Peyer's patch (tissue), 4 donors: ENCODE measurements at places on chromosomes 2 and 18. TPM values are rescaled to one million over a fixed set of nuclear protein-coding genes. Genes with fewer than 3 reads are reported as not detected.

GRCh38 chr18:59547581-59548182 is 149.5 kb downstream of the CCBE1 start:
- no peak for DNase-seq

GRCh38 chr2:148720501-148721001 is 76.0 kb downstream of the EPC2 start:
- DNase-seq: no peak

- DNase-seq: no peak
Measured at GRCh38 chr2:128911276-128911675, 592.6 kb upstream of the HS6ST1 start.

DNA sequence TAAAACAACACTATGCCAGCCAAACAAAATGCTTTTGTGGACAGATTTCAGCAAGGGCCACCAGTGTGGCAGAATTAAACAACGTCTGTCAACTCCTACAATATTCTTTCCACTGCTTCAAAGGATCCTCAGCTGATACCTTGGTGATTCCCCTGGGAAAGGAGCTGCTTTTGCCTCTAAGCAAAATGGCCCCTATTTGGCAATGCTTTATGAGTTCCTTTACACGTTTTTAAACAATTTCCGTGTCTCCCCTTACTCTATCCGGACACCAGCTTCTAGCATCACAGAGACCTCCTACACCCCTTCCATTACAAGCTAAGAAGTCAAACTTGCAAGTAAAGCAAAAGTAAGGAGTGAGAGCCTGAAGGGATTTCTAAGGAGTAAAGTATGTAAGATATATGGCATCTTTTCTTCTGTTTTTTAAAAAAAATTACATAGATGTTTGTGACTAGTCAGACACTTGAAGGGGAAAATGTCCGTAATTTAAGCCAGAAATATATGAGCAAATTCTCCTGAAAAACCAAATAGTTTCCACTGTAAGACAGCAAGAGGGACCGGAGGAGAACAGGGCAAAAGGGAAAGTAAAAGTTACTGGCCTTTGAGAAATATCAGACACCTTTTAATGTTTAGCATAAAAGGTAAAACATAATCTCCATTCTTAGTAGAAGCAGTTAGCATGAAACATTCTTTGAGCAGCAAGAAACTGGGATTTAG is 1.9 kb downstream of the SOS1 start:
- no peak for DNase-seq

GRCh38 chr2:125296742-125297141 is 1271.7 kb downstream of the CNTNAP5 start:
- DNase-seq: no peak

GRCh38 chr2:3644246-3644525 is 13.8 kb upstream of the ALLC start:
- DNase-seq: no peak

DNA sequence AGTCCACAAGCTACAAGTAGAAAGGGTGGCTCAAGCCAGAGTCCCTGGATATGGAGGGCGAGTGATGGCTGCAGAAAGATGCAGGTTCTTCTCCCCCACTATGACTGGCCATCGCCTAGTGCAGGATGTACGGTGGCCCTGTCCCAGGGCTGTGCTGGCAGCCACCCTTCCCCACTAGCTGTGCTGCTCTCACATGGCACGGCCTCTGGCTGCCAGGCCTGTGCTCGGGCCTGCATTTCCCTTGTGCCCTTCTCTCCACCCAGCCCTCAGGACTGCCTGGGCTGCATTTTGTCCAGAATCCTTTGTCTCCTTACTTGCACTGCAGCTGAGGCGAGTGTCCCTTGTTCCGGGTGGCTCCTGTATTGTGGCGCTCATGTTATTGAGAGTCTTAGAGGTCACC is 1.6 kb upstream of the RAMP1 start:
- DNase-seq: no peak

- no peak for DNase-seq
Measured at GRCh38 chr2:162106146-162106551, 32.1 kb upstream of the DPP4 start.

GRCh38 chr2:218022131-218022850 is 19.5 kb upstream of the TNS1 start:
- peak; percentile 18 for DNase-seq

DNA sequence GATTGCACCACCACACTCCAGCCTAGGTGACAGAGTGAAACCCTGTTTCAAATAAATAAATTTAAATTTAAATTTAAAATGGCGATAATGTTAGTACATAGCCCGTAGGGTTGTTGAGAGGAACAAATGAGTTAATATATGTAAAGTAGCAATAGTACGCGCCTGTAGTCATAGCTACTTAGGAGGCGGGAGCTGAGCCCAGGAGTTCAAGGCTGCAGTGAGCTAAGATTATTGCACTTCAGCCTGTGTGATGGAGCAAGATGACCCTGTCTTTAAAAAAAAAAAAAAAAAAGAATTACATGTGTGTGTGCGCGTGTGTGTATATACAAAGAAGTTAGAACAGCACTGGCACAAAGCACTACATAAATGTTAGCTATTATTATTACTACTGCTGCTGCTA is 117.4 kb upstream of the ARL5A start:
- no peak for DNase-seq

- DNase-seq: no peak
Measured at GRCh38 chr18:76258209-76258608, 236.8 kb downstream of the ZNF516 start.

- no peak for DNase-seq
Measured at GRCh38 chr18:36522509-36522908, 225.0 kb downstream of the FHOD3 start.

DNA sequence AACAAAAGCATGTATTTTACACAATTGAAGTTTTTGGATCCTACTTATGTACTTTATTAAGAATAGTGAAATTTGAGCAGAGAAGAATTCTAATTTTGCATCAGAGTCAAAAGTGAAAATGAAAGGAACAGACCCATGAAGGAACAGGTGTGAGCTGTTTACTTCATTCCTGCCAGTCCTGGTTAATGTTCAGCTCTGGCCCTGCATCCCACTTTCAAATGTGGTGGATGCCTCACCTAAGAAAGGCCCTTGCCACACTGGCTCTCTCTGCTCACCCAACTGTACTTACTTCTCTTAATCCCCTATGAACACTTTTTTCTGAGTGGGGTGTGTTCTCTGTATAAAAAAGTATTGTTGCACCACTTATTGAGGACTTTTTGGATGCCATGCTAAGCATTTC is 22.2 kb downstream of the FAM110C start:
- no peak for DNase-seq

DNA sequence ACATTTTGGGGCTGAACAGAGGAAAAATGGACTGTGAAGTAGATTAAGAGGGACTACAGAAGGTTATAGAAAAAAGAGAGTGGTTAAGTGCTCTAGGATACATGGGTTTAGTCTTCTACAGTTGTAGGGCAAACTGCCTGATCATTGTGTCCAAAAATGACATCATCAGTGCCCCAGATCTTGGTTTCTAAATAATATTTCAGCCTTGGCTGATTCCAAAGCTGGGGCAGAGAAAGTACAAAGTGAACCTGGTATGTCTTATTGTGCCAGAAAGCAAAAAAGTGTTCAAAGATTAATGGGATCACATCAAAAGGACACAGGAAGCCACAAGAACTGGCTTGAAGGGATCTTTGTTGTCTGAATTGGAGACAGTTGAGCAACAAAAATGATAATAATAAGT is 97.1 kb upstream of the ZNF521 start:
- no peak for DNase-seq

DNA sequence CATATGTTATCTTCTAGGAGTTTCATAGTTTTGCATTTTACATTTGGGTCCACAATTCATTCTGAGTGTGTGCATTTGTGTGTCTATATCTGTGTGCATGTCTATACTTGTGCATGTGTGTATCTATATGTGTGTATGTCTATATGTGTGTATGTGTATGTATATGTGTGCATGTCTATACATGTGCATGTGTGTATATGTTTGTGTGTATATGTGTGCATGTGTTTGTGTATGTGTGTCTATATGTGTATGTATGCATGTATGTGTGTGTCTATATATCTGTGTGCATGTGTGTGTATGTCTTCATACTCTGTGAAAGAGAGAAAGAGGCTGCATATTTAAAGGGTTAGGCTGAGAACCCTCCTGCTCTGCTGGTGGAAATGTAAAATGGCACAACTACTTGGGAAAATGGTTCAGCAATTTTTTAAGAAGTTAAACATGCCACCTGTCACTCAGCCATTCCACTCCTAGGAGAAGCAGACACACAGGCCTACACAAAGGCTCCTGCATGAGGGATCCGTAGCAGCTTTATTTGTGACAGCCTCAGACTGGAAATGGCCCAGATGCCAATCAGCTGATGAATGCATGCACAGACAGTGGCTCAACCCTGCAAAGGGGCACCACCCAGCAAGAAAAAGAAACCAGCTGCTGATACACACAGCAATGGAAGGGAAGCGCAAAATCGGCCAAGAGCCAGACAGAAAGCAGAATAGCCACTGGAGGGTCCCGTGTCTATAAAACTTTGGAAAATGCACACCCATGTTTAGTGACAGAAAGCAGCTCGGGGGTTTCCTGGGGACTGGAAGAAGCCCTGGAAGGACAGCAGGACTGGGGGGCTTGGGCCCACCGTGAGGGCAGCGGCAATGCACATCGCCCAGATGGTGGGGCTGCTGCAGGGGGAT is 146.8 kb downstream of the SEPTIN10 start:
- DNase-seq: no peak

DNA sequence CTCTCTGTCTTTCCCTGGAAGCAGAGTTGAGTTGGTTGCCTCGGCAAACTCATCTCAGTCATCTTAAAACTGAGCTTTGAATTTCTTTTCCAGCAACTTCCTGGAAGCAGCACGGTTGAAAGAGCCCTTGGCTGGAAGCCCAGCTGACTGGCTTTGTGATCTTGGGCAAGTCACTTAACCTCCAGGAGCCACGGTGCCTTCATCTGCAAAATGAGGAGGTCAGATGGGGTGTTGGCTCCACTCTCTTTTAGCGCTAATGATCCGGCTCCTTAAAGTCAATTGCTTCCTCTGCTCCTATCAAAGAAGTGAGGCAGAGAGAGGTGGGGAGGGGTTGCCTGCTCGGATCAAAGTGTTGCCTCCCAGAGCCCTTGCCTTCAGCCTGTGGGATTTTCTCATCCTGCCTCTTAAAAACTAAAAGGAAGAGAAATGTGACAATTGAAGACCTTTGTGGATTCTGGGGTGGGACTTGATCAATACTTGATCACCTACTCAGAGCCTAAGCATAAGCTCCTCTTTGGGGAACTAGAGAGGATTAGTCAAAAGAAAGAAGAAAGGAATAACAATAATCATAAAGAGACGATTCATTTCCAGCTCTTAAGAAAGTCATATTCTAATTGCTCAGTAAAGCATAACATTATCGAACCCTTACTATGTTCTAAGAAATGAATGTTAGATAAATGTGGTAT is 86.6 kb downstream of the MYCN start:
- no peak for DNase-seq

GRCh38 chr2:71783215-71783614 is 329.9 kb downstream of the DYSF start:
- no peak for DNase-seq

DNA sequence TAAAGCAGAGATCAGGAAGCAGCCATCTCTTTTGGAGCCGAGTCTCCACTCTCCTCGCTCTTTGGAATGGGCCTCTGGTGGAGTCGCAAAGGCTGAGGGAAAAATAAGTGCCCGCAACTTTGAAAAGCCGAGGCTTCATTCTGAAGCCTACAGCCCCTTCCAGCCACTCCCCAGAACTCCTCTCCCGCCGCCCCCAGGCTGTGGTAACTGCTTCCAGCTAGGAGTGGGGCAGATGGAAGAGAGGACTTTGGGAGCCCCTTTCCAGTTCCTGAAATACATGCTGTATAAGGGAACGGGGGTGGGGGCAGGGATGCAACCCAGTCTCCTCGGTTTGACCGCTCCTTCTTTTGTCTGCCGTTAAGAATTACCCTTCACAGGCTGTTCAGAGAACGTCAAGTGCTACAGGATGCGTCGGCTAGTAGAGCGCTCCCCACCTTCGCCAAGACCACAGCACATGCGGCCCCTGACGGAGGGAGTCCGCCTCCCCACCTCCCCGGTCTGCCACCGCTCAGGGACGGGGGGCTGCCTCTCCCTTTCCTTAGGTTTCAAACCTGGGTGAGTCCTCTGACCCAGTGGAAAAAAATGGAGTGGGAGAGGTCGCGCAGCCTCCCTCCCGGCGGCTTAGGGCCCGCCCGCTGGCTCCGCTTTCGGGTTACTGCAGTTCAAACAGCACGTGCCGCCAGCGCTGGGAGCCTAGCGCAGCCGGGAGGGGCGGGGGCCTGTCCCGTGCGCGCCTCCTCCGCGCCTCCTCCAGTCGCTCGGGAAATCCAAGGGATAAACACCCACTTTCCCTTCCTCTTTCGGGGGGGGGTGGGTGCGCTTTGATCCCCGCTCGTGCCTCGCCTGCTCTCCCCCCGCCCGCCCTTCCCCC is 4.9 kb downstream of the CYP26B1 start:
- peak; percentile 75 for DNase-seq

- no peak for DNase-seq
Measured at GRCh38 chr2:44430342-44430741, 68.6 kb downstream of the CAMKMT start.

- DNase-seq: no peak
Measured at GRCh38 chr18:60259052-60259681, 113.4 kb downstream of the MC4R start.

DNA sequence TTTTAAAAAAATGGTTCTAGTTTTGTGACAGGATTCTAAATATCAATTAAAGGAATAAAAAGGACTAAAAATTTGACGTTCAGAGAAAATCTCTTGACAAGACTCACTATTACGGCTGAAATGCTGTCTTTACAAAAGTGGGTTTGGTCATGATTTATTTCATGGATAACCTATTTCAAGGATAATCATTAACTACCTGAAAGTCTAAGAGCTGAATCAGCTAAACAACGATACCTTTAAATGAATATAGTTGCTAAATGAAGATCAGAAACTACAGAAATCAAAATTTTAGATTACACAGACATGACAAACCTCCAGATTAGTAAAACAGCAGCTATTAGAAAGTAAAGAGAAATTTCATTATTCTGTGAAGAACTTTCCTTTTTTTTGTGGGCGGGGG is 35.7 kb downstream of the RTTN start:
- DNase-seq: no peak

DNA sequence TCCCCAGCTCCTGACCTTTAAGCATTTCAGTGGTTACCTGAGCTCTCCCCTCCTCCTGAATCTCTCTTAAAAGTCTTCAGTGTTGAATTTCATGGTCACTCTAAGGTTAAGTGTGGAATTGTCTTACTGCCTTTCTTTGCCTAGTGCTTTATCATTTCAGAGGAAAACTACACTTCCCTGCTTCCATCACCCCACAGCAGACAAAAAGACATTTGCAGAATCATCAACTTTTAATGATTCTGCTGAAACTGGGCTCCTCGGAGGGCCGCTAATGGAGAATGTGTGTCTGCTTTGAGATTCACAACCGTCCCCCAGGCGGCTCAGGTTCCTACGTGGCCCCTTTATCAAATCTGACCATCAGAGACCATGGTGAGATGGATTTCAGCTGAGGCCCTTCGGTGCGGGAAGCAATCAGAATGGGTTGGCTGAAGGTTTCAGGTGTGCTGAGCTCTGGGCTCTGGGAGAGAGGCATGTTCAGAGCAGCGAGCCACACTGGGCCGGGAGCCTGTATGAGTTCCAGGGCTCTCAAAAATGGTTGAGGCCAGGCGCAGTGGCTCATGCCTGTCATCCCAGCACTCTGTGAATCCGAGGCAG is 41.9 kb upstream of the TBC1D8 start:
- no peak for DNase-seq

Gene COLEC11
- total RNA-seq: 5.8 TPM

Gene ANO7
- total RNA-seq: 89.1 TPM

Gene ANKRD30B
- 0.94 TPM for total RNA-seq

Gene RGPD4
- not detected for total RNA-seq

Gene TLX2
- total RNA-seq: 0.53 TPM

Gene ZNF804A
- total RNA-seq: 0.95 TPM

Gene GPAT2
- total RNA-seq: 0.67 TPM

Gene PRSS56
- not detected for total RNA-seq

Gene CLIP4
- 40.4 TPM for total RNA-seq

Gene TMSB10
- total RNA-seq: 4,888 TPM

Gene ECEL1
- total RNA-seq: not detected

Gene SPDYA
- not detected for total RNA-seq
